HT1080 (cell line): ENCODE measurements at places on chromosomes 5 and 9. TPM values are rescaled to one million over a fixed set of nuclear protein-coding genes. Genes with fewer than 3 reads are reported as not detected.
A peak's percentile ranks its signal among the peaks of the same experiment; 100 is the strongest.

- no peak for DNase-seq
Measured at GRCh38 chr9:84493284-84493947, 152.9 kb upstream of the SLC28A3 start.

DNA sequence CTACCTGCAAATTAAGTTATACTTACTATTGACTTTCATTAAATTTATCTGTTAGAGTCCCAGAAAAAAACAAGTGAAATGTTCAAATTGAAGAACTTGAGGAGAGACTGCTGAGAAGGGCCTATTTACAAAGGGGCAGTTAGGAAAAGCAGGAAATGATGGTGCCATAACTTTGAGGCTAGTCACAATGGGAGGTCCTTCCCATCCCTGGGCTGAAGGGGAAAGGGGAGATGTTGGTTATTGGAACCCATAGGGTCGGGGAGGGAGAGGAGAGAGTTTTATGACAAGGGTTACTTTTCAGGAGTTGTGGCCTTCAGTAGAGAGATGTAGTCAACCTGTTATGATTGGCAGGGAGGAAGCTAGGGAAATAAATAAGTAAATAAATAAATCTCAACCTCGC, 169.1 kb downstream of the DMRT2 start:
- DNase-seq, result peak; percentile 67

DNA sequence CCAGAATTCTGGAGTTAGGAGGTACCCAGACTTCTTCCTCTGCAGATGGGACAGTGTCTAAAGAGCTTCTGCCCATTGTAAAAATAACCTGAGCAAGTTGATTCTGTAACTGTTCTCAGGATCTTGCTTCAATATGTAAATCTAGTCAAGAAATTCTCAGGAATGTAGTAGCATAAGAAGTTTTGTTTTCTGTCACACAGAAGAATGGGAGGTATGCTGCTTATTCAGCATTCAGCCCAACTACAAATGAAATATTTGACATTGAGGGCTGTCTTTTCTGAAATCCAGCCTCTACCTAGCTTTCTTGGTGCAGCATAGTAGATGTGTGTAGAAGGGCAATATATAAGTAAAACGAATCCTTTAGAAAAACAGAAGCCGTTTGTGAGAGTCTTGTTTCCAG, 13.8 kb downstream of the MACIR start:
- DNase-seq, result no peak

DNA sequence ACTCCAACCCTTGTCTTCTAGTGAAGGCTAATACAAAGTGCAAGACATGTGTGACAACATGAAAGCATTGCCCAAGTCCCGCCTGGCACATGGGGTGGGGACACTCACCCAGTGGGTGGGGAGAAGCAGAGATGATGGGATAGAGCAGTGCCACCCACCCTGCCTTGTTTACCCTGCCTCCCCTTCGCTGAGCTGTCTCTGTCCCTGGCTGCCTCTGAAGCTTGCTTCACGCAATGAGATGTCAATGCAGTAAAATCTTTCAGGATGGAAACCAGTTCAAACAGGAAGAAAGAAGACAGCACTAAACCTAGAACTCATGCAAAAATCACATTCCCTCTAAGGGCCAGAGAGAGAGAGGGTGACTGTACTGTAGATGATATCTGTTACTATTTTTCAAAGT, 148.0 kb downstream of the INSYN2B start:
- DNase-seq, result no peak

Gene ASPN
- not detected in 2 replicates for total RNA-seq

Gene TAS2R1
- not detected in 2 replicates for total RNA-seq

GRCh38 chr5:158845941-158846340, 253.8 kb downstream of the EBF1 start:
- no peak for DNase-seq

DNA sequence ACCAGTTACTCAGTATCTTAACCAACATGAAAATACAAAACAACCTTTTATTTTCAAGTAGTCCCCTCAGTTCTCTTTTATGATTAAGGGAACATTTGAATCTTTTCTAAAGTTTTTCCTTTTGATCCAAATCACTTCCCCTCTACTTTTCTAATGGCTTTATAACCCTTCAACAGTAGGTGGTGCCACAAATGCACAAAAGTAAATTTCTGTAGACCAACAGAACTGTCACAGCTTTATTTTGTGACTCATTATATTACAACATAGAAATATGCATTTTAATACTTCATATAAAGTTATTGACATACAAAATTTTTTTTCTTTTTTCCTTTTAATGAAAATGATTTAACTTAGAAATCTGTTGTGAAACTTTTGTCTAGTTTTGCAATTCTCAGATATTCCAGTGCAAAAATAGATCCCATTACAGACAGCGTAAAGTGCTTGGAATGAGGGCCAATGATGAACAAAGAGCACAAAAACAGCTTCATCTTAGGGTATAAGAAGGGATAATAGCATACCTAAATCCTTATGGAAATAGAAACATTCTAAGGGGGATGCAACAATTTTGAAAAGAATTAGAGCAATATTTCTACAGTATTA, 17.0 kb downstream of the NIPSNAP3B start:
- DNase-seq, result peak; percentile 37

Gene GPR151
- not detected in 2 replicates for total RNA-seq

- no peak for DNase-seq
Measured at GRCh38 chr9:129854588-129855110, 19.4 kb downstream of the USP20 start.

- no peak for DNase-seq
Measured at GRCh38 chr9:105158898-105159297, 85.6 kb upstream of the SLC44A1 start.

DNA sequence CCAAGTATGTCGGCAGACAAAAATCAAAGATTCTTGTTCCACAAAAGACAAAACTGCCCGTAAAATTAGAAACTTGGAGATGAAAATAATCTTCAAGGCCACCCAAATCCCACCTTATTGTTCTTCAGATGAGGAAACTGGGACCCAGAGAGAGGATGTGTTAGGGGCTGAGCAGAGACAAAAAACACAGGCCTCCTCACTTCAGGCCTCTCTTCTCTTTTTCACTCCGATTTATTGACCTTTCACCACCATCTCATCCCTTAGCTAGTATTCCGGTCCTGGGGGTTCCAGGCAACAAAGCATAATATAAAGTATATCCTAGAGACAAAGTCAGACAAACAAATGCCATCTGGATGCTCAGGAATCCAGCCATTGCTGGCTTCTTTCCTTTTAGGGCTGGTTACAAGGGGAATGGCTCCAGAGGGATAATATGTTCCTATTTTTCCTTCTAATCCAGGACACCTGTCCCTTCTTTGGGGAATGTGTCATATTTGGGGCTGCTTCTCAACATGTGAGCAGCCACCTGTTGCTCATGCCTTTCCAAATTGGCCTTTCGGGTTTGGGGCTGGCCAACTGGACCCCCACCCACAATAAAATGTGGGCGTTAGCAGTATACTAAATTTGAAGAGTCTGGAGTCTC, 42.2 kb upstream of the AFAP1L1 start:
- no peak for DNase-seq

Gene HNRNPAB
- total RNA-seq, result 142 and 170 TPM in 2 replicates

Gene TPPP
- total RNA-seq, result 0.18 and 0.37 TPM in 2 replicates

DNA sequence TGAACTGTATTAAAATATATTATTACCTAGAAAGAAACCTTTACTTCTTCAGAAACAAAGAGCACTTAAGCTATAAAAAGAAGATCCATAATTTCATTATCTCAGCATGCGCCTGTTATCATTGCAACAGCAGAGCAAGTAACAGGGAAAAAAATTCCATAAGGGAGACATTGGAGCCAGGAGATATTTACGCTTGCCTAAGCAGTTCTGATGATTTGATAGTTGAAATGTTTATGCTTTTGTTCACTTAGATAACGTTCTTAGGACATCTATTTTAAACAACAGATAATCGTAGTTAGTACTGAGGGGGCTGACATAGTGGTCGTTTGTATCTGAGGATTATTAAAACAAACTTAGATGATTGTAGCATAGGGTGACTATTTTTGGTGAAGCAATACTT, 252.5 kb downstream of the NNT start:
- no peak for DNase-seq

Gene ALDH7A1
- total RNA-seq, result 25.0 and 46.2 TPM in 2 replicates

DNA sequence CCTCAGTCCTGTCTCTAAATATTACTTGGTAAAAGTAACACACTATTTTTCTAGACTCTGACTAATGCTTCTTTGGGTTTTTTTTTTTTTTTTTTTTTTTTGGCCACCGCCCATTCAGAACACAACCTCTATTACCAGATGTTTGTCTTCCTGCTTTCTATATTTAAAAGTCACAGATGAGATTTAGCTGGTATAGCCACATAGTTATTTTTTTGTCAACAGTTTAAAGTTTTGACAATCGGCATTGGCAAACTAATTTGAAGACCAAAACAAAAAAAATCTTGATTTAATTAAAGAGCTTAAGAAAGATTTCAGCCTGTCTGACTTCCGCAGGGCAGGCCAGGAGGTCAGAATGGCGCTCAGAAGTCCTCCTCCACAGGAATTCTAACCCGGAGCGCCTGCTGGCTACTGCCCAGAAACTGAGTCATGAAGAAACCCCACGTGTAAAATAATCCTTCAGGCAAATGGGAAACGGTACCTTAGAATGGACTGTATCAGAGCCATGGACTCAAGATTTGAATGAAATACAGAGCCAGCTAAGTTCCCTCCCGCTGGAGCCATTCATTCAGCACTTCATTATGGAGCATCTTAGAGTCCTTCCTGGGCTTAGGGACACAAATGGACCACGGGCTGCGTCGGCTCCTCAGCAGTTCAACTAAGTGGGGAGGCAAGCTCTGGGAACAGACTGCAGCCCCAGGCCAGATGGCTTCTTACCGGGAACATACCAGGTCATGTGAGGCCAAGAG, 55.6 kb downstream of the PTPDC1 start:
- peak; percentile 94 for DNase-seq

GRCh38 chr9:70439991-70440706, 25.7 kb upstream of the KLF9 start:
- DNase-seq, result no peak

GRCh38 chr5:67549296-67549618, 352.7 kb upstream of the CD180 start:
- no peak for DNase-seq

Gene CATSPER3
- total RNA-seq, result 0.13 and 0.30 TPM in 2 replicates

Gene LSM11
- total RNA-seq, result 3.1 and 3.6 TPM in 2 replicates

- peak; percentile 98 for DNase-seq
Measured at GRCh38 chr9:755454-756381, 85.8 kb upstream of the DMRT1 start.

Gene TAF1L
- total RNA-seq, result not detected in 2 replicates

Gene FAM221B
- total RNA-seq, result not detected in 2 replicates

Gene ZNF483
- total RNA-seq, result not detected in 2 replicates

GRCh38 chr9:86660146-86660943, 287.0 kb downstream of the GAS1 start:
- peak; percentile 76 for DNase-seq

GRCh38 chr9:27473111-27473529, 51.0 kb upstream of the IFNK start:
- no peak for DNase-seq

- DNase-seq, result peak; percentile 93
Measured at GRCh38 chr9:70053864-70054263, 10.2 kb downstream of the MAMDC2 start.

DNA sequence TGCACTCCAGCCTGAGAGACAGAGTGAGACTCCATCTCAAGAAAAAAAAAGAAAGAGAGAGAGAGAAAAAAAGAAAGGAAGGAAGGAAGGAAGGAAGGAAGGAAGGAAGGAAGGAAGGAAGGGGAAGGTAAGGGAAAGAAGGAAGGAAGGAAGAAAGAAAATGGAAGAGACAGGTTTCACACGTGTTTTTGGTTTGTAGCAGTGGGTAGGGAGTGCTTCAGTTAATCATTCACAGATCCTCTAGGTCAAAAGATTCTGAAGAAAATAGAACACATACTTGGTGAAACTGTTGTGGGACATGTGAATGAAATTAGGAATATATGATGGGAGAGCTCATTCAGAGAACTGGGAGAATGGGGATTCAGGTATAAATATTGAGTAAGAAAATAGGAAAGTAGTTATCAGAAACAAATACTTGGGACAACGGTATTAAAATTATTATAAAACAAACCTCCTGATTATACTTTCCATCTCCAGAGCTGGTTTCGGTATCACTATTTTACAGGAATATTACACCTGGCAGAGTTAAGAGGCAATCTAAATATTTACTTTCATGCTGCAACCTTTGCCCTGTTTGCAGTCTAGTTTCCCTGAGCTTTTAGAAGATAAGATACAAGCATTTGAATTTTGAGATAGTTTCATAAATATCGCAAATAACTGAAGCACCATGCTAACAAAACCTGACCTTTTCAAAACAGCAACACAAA, 37.2 kb downstream of the MARVELD2 start:
- no peak for DNase-seq

Gene CLIC3
- total RNA-seq, result 1.0 and 1.7 TPM in 2 replicates

DNA sequence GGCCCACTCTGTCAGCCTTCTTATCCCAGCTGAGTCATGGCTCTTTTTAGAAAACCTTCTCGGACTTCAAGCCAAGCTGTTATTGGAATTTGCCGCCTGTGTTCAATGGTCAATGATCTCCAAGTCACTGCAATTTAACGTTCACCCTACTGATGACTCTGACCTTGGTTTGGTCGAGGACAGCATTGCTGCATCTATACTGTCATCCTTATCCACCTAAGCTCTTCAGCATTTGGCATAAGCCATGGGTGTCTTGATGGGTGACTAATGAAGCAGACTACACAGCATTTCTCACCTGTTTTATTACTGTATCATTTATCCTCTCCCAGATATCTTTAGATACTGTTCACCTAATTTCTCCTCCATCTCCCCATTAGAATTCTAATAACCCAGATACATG, 5.6 kb upstream of the HSPB3 start:
- DNase-seq, result no peak
